NCI-H1417 (cell line): ENCODE measurements at places on chromosomes 3 and 15.
A peak's percentile ranks its signal among the peaks of the same experiment; 100 is the strongest.

GRCh38 chr3:40055956-40056355, 246.5 kb downstream of the MYRIP start:
- DNase-seq, result no peak

DNA sequence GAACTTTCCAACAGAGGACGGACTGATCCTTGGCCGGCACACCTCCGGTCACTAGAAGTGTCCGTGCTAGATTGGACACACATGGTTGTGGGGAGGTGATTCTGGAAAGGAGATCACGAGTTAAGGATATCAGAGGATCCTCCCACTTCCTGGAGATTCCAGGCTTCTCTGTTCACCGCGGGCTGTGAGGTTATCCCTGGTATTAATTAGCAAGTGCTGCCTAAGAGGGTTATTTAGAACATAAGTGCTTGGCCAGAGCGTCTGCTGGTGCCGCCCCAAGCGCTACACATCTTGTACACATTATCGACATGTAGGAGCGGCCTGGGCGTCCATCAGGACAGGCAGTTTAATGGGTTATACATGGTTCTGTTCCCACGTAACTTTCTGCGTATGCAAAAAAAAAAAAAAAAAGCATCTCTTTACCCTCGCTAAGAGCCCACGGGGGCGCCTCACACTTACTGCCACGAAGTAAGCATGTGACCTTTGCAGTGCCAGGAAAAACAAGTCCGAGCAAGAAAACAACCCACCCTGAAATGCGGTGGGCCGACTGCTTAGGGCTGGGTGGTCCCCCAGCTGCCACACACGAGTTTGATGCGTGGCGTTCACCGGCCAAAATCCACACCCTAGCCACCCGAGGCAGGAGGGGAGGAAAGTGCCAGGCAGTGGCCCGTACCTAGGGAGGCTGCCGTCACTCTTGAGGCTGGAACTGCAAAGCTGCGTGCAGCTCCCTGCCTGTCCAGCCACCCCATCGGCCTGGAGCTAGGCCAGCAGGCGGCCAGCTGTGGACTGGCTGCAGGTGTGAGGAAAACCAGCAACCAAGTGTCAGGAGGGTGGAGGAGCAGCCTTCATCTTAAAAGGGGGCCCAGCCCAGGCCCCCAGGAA, 78.0 kb downstream of the CPN2 start:
- peak; percentile 15 for DNase-seq

DNA sequence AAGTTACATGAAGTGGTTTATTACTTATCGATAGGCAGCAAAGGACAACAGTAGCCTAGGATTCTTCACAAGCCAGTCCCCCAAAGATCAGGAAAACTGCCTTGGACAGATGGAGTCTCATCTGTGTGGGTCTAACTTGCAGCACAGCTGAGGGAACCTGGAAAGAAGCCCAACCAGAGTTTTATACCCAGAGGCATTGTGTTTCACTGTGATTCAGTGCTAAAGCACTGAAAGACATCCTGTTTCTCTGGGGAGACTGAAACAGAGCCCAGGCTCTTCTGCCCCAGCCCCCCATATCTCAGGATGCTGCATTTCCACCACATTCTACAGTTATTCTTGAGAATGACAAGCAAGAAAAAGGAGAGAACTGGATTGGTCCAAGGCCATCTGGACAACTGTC, 48.2 kb upstream of the PYDC2 start:
- DNase-seq, result no peak

GRCh38 chr3:13414040-13414729, 5.9 kb downstream of the NUP210 start:
- no peak for DNase-seq

GRCh38 chr3:31166249-31166885, 271.9 kb upstream of the GADL1 start:
- no peak for DNase-seq
